Naive thymus-derived CD4-positive, alpha-beta T cell (primary cell): ENCODE measurements at places on chromosomes 1 and 21.

DNA sequence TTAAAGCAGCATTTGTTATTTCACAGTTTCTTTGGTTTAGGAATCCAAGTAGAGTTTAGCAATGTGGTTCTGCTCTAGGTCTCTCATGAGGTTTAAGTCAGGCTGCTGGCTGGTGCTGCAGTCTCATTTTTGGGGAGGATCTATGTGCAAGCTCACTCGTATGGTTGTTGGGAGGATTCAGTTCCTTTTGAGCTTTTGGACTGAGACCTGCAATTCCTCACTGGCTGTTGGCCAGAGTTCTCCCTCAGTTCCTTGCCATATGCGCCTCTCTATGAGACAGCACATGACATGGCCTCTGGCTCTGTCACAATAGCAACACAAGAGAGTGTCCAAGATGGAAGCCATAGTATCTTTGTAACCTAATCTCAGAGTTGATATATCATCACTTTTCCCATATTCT is 91.0 kb downstream of the OLFML2B start:
- no peaks in the 10 kb centered on the region for H3K27me3 ChIP-seq
- H3K4me3 ChIP-seq: no peak overlapping the region
- H3K4me1 ChIP-seq: peaks cover 25% of the 10 kb centered on the region
- no peak for DNase-seq
- H3K27ac ChIP-seq: no peak overlapping the region
- H3K36me3 ChIP-seq: no peaks in the 10 kb centered on the region

GRCh38 chr1:159211331-159212136 is 6.9 kb downstream of the ACKR1 start:
- no peak overlapping the region for H3K4me3 ChIP-seq
- no peaks in the 10 kb centered on the region for H3K4me1 ChIP-seq
- no peaks in the 10 kb centered on the region for H3K27me3 ChIP-seq
- no peaks in the 10 kb centered on the region for H3K36me3 ChIP-seq
- H3K27ac ChIP-seq: no peak overlapping the region

DNA sequence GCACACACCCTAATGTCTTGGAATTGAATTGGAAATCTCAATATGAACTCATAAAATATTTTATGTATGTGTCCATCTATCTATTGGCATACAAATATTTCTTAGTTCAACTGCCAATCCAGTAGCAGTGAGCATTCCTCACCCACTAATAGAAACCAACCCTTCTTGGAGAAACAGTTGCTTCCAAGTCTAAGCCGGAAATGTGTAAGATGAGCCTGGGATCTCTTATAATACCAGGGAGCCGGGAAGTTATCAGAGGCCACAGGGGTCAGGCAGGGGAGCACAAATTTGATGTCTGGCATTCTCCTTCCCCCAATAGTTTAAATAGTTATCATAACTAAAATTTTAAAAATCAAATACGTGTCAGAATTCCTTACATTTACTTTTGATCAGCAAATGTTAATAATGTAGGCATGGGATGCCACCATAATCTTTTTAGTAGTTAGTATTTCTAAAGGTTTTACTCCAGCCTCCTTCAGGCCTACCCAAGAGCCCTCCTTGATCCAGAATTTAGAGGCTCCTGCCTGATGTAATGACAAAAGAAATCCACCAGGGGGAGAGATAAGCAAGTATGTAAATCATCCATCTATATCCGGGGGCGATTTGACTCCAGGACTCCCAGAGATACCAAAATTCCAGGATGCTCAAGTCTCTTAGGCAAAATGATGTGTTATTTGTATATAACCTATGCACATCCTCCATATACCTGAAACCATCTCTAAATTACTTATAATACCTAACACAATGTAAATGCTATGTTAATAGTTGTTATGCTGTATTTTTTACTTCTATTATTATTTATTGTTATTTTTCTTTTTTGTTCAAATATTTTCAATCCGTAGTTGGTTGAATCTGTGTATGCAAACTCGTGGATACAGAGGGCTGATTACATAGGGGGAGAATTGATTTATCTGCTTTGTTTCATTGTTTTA is 218.7 kb upstream of the COA6 start:
- no peak overlapping the region for H3K27ac ChIP-seq
- no peaks in the 10 kb centered on the region for H3K36me3 ChIP-seq
- no peaks in the 10 kb centered on the region for H3K27me3 ChIP-seq

GRCh38 chr1:7670334-7671145 is 100.6 kb upstream of the VAMP3 start:
- no peaks in the 10 kb centered on the region for H3K36me3 ChIP-seq
- H3K27ac ChIP-seq: no peak overlapping the region
- no peak for DNase-seq
- no peak overlapping the region for H3K4me3 ChIP-seq
- no peaks in the 10 kb centered on the region for H3K4me1 ChIP-seq

- no peak overlapping the region for H3K27ac ChIP-seq
- no peak for DNase-seq
- no peaks in the 10 kb centered on the region for H3K4me1 ChIP-seq
- H3K4me3 ChIP-seq: no peak overlapping the region
- H3K36me3 ChIP-seq: no peaks in the 10 kb centered on the region
Observed at GRCh38 chr1:222023025-222023424, 281.1 kb upstream of the DUSP10 start.

GRCh38 chr1:13548281-13548680 is 34.5 kb upstream of the LRRC38 start:
- no peak for DNase-seq
- H3K4me3 ChIP-seq: no peak overlapping the region
- no peak overlapping the region for H3K27ac ChIP-seq

DNA sequence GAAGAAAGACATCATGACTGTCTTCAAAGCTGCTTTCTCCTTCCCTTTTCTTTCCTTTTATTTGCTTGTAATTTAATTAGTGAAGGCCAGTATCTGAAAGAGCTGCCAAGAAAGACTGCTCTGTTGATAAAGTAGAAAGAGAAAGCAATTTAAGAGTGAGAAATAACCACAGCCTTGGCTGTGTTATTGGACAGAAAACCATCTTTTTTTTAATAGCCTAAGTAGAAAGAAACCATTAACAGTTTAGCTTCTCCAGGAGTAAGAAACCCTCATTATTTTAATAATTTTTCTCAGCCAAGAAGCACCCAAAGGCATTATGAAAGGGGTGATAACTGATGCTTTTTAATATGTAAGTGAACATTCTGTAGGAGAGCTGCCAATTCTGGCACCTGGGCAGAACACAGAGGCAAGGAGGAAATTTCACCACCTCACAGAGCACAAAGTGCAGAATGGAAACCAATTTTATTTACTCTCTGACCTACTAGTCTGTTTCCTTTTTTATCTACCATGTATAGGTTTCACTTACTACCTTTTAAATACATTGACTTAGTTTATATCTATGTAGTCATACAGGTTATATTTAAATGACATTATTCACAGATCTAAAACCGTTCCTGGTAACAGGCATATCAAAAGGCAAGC is 703.2 kb downstream of the MRPL39 start:
- no peaks in the 10 kb centered on the region for H3K4me1 ChIP-seq
- no peak overlapping the region for H3K4me3 ChIP-seq
- H3K27me3 ChIP-seq: no peaks in the 10 kb centered on the region
- H3K27ac ChIP-seq: no peak overlapping the region
- no peak for DNase-seq
- H3K36me3 ChIP-seq: no peaks in the 10 kb centered on the region

DNA sequence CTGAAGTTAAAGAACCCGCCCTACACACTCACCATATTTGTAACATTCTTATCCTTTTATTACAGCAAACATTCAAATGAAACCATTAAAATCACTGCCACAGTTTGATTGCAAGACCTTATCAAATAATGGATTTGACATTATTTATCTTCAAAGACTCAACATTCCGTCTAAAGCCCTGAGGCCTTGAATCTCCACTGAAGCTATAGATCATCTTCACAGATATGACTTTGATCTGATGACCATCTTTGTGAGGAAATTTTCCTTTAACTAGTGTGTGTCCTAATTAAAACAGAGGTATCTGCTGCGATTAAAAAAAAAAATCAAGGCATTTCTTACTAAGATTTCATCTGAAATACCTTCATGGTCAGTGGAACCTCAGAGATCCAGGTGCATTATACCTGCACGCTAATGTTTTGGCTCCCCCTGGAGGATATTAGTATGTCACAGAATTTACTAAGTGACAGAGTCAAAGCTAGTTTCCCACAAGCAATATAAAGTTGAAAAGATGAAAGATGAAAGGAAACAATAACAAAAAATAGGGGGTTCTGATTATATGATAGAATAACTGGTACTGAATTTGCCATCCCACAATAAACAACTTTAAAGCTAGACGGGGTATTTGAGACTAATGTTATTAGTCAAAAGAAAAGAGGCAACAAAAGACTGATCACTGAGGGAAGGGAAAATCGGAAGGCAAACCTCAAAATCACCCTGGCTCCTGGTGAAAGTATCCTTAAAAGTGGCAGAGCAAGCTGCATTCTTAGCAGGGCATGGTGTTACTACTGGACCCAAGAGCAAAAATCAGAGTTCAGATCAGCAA is 923.4 kb downstream of the NCAM2 start:
- no peaks in the 10 kb centered on the region for H3K36me3 ChIP-seq
- no peaks in the 10 kb centered on the region for H3K4me1 ChIP-seq
- no peak overlapping the region for H3K4me3 ChIP-seq
- DNase-seq: no peak

GRCh38 chr1:1079408-1080121 is 5.5 kb upstream of the RNF223 start:
- peaks cover 3% of the 10 kb centered on the region for H3K27me3 ChIP-seq
- no peak overlapping the region for H3K27ac ChIP-seq
- peaks cover 7% of the 10 kb centered on the region for H3K36me3 ChIP-seq

GRCh38 chr1:46114925-46115603 is 17.4 kb downstream of the PIK3R3 start:
- H3K27me3 ChIP-seq: no peaks in the 10 kb centered on the region
- H3K36me3 ChIP-seq: no peaks in the 10 kb centered on the region
- H3K4me1 ChIP-seq: no peaks in the 10 kb centered on the region
- no peak for DNase-seq

DNA sequence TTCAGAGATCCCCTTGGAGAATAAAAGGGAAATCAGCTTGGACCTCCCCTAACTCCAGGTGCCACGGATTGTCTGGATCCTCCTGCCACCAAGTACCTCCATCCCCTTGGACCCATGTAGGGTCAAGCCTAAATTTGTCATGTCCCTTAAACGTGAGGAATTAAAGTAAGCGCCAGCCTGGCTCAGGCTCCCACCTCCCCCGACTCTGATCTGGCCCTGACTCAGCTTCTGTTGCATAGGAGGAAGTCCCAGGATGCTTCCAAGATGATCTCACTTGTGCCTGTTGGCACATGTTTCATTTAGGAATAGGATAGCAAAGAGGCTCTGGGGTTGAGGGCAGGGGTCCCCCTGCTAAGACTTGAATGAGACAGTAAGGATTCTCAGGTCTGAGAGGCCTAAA is 231.9 kb upstream of the JUN start:
- H3K27ac ChIP-seq: no peak overlapping the region
- no peaks in the 10 kb centered on the region for H3K27me3 ChIP-seq
- no peaks in the 10 kb centered on the region for H3K36me3 ChIP-seq
- no peak for DNase-seq
- H3K4me1 ChIP-seq: peaks cover 11% of the 10 kb centered on the region
- no peak overlapping the region for H3K4me3 ChIP-seq

DNA sequence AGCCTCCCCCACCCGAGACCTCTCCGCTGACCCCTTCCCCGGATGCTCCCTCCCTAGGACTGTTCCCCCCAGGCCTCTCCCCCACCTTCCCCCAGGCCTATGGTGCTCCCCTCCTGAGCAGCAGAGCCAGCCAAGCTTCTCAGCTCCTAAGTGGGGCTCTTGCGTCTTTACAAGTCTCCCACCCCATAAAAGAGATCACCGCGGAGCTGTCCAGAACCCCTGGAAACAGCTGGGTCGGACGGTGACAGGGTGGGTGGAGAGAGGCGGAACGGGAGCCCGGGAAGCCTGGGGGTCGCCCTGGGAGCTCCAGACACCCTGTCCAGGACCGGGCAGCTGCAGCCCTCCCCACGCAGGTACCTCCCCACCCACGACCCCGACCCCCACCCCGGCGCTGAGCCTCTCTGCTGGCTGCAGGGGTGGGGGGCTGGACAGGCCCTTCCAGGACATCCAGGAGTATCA is 61.2 kb downstream of the WNT9A start:
- peaks cover 47% of the 10 kb centered on the region for H3K4me1 ChIP-seq
- H3K27ac ChIP-seq: peak overlapping the region; percentile 75
- H3K4me3 ChIP-seq: peak overlapping the region; percentile 43
- H3K36me3 ChIP-seq: no peaks in the 10 kb centered on the region
- H3K27me3 ChIP-seq: no peaks in the 10 kb centered on the region
- no peak for DNase-seq

DNA sequence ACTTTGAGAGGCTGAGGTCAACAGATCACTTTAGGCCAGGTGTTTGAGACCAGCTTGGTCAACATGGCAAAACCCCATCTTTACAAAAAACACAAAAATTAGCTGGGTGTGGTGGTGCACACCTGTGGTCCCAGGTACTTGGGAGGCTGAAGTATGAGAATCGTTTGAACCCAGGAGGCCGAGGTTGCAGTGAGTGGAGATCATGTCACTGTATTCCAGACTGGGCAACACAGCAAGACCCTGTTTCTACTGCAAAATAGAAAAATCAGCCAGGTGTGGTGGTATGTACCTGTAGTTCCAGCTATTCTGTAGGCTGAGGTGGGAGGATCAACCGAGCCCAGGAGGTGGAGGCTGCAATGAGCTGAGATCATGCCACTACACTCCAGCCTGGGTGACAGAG is 4.2 kb upstream of the INTS3 start:
- no peaks in the 10 kb centered on the region for H3K36me3 ChIP-seq
- H3K4me1 ChIP-seq: peaks cover 3% of the 10 kb centered on the region

DNA sequence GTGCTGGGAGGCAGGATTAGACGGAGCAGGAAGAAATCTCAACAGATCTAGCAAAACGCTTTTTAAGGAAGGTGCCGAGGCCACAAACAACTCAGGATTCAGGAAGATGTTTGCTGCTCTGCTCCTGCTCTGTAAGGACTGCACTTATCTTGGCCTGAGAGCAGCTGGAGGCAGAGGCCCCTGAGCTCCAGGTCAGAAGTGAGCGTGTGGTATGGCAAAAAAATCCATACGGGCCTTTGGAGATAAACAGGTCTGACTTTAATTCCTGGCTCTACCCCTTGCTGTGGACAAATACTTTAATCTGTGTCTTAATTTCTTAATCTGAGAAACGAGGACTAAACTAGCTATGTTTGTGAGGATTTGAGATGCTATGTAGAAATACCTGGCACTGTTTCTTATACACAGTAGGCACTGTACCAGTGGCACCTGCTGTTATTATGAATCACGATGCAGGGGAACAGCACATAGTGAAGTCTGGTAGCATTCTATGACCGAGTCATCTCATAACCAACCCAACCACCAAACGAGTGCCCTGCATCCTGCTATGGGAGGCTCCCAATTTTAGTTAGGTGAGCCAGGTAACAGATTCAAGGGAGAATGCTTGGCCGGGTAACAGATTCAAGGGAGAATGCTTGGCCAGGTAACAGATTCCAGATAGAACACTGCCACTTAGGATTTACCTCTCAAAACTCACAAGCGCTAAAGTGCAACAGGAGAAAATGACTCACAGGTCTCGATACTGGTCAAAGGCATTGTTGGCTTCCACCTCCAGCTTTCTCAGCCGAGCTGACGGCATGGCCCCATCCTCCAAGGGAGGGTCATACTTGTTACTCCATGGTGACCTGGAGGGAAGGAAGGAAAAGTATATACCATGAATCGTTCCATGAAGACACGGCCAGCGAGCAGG is 65.9 kb downstream of the SLC66A1 start:
- DNase-seq: no peak
- no peaks in the 10 kb centered on the region for H3K27me3 ChIP-seq
- H3K36me3 ChIP-seq: peaks cover 98% of the 10 kb centered on the region
- no peaks in the 10 kb centered on the region for H3K4me1 ChIP-seq

GRCh38 chr1:116573431-116574095 is 2.7 kb upstream of the CD58 start:
- H3K27ac ChIP-seq: no peak overlapping the region
- no peaks in the 10 kb centered on the region for H3K27me3 ChIP-seq
- no peak for DNase-seq
- peaks cover 17% of the 10 kb centered on the region for H3K4me1 ChIP-seq
